8988T (cell line): ENCODE measurements at places on chromosomes 12 and 14.

DNA sequence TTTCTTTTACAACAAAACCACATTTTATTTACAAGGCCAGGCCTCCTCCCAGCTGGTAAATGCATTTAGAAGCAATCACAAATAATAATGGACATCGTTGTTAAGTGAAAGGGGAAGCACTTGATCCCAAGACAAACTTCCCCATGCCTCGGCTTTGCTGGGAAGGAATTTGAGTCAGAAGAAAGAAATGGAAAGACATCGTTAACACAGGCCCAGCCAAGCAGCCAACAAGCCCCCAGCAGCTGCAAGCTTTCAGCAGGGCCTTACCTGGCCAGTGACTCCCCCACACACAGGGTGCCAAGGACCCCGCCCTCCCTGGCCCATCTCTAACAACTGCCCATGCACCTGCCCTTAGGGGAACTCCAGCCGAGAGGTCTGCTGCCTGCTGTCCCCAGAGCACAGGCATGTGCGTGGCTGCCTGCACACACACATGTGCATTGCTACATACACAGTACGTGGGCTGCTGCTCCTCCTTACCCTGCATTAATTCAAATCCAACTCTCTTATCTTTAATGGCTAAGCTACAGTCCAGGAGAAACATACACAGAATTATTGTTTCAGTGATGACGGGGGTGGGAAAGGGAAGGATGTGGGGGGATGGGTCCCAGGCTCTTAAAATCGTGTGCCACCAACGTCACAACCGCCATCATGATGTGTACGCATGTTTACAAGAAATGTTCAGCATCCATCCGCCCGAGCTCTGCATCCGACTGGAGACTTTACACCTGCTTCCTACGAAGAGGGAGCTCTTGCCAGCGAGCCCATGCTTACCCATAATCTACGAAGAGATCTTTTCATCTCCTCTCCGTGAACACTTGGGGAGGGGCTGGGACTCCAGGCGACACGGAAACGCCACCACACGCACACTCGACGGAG is 9.8 kb downstream of the BCL11B start:
- DNase-seq = no peak

GRCh38 chr12:22670762-22671161 is 45.8 kb downstream of the ETNK1 start:
- DNase-seq = no peak

DNA sequence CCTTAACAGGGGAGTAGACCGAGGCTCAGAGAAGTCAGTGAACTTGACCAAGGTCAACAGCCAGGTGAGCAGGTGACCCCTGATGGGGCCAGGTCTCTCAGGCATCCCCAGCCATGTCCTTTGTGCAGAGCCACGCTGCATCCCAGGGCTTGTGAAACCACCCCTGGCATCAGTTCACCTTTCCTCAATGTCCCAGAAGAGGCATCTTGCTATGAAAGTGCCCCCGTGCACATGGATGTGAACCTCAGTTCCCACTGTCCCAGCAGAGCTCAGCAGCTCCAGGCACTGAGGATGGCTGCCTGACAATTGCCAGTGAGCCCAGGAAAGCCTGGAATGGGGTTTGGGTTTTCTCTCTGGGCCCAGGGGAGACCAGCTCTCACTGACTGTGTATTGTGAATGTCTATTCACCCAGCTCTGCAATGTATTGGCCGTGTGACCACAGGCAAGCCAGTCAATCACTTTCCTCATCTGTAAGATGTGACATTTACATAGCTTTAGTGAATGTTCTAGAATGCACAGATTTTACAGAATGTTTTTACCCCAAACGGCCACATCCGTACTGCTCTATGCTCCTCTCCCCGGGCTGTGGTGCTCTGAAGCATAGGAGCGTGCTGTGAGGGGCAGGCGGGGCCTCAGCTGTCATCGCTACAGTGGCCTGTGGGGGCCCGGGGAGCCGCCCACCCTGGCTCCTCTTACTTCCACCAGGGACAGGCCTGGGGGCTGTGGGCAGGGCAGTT is 4.9 kb downstream of the CACNA2D4 start:
- DNase-seq = no peak

DNA sequence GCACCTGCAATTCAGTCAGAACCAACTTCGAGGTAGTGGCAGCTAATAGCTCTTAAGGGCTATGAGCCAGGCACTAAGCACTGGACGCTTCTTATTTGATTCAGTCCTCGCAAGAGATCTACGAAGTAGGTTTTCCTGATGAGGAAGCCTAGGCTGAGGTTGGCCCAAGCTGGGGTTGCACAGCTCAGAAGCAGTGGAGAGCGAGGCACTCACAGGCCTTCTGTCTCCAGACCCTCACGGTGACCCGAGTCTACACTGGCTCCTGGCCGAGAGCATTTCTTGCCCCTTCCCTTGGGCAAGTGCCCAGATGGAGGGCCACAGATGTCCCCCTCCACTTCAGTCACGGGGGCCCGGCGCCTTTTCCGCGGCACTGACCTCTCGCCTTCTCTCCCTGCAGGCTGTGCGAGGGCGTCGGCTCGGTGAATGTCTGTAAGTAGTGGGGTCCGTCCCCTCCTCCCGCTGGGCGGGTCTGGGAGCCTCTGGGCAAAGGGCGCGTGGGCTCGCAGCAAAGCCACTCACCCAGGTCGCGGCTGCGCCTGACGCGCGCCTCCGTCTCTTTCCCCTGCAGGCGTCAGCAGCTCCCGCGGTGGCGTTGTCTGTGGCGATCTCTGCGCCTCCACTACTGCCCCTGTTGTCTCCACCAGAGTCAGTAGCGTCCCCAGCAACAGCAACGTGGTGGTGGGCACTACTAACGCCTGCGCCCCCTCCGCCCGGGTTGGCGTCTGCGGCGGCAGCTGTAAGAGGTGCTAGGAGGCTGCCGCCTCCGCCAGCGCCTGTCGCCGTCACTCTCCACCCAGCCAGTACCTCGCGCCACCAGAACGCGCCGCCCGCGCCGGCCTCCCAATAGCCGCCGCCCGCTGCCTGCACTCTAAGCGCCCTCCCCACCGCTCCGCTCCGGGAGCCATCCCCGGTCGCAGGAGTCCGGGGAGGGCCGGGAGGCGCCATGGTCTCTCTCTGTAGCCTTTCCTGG is 13.1 kb downstream of the KRT83 start:
- DNase-seq = no peak

DNA sequence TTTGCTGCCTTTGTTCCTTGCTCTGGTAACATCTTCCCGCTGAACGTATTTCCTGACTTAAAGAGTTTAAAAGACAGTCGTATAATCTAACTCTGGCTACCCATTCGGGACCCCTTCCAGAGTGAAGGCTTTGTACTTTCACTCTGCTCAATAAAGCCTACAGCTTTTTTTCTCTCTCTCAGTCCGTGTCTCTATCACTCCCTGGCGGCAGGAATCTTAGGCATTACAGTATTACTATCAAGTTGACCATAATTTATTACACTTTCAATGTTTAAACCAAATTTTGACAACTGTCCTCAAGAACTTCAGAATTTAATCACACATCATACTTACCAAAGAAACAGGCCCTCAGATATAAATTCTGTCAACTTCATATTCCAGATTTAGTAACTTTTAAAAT is 967.9 kb downstream of the FSCB start:
- no peak for DNase-seq

- no peak for DNase-seq
Observed at GRCh38 chr14:75392686-75393641, 34.9 kb upstream of the JDP2 start.

DNA sequence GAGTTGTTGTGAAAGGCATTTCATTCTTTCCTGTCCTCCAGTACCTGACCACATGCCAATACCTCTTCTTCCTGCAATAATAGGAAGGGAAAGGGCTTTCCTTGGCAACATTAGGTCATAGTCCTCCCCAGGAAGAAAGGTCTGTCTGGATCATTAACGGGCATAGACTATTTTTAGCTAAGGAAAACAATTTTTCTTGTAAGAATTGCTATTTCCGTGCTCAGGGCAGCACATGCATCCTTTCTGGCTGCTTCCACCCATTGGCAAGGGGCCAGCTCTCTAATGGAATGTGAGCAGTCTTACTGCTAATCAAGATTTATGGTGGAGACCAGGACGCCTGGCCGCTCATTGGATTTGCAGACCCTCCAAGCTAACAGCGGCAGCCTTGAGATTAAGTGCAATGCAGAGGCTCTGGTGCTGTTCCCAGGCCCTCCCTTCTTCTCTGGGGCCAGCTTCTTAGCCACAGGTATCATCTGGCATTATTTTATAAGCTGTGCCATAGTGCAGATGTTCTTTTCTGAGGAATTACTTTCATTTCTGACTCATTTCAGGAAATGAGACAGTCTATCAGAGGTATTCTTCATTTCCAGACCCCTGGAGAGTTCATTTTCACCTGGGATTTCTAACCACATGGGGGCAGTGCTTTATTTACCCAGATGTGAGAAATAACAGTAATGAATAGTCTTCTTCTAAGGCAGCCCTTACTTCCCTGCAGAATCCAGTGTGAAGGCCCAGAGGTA is 52.9 kb downstream of the ANO6 start:
- DNase-seq = peak; percentile 16

DNA sequence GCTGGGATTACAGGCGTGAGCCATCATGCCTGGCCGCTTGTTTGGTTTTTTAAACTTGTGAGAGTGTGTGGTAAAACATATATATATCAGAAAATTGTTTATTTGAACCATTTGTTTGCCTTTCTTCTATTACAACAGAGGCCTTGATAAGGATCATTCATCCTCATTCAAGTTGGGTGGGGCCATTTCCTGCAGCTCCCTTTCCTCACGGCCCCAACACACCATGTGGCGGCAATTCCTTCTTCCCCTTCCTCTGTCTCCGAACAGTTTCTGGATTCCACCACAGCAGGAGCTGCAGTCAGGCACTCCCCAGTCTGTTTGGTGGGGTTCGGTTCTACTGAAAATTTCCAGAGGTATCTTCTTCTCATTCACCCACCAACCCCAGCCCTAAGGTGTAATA is 42.0 kb upstream of the RASSF3 start:
- DNase-seq = no peak

DNA sequence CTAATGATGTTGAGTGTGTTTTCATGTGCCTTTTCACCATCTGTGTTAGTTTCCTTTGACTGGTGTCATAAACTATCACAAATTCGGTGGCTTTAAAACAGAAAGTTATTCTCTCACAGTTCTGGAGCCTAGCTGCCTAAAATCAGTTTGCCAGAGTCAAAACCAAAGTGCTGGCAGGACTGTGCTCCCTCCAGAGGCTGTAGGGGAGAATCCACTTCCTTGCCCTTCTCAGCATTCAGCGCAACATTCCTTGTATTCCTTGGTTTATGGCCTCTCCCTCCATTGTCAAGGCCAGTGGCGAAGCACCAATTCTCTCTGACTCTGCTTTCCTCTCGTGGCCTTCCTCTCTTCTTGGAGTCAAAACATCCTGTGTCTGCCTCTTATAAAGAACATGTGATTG is 174.2 kb upstream of the PDE3A start:
- no peak for DNase-seq

DNA sequence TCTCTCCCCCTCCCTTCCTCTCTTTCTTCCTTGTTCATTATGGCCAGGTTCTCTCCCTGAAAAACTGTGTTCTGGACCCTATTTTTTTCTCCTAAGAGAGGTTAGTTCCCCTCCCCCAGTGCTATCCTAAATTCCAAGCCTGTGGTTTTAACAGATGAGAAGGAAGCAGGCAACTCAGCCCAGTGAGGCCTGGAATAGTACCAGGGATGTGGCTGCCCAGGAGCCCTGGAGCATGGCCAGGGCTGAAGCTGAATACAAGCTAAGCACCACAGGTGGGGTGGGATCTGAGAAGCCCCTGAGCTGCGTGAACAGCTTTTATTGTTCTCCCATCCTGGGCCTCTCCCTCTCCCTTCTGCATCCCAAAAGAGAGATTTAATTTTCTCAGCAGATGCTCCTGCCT is 1581.3 kb upstream of the TMEM132C start:
- no peak for DNase-seq

DNA sequence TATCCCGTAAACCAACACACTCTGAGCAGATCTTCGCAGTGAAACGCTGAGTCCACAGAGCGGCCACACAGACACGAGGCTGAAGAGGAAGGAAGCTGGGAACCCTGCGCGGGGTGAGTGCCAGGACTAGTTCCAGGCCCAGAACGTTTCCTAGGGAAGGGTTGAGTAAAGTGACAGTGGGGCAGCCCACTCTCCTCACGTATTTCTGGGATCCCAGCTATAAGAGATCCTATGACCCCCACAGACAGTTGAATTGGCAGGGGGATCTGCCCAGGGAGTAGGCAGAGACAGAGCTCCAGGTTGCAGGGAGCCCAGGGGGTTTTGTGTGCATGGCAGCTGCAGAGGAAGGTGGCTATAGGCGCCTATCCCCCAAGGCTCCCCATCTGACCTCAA is 51.1 kb downstream of the GTF2A1 start:
- no peak for DNase-seq

- no peak for DNase-seq
Observed at GRCh38 chr12:121781998-121782979, 11.2 kb downstream of the RHOF start.

- DNase-seq = no peak
Observed at GRCh38 chr12:40692765-40693206, 547 bp downstream of the CNTN1 start.

DNA sequence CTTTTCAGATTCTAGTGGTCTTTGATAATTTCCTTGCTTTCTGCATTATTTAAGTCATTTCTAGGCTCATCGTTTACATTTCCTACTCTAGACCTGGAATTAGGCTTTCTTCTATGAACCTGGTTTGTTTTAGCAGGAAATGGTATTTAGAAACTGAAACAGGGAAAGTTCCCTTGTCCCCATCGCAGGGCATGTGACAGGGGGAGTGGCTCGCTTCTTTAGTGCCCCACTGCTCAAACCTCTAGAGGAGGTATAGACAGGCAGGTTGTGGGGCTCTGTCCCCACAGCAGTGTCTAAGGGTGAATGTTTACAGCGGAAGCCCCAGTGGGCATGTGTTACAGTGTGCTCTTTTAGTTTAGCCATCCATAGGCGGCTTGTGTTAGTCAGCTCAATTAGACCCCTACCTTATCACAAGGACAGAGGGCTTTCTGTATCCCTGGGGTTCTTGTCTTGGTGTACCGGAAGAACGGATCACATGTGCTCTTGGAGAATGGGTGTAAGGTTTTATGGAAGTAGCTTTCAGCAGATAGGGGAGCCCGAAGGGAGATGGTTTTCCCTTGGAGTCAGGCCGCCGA is 25.0 kb downstream of the IFT81 start:
- DNase-seq = no peak

DNA sequence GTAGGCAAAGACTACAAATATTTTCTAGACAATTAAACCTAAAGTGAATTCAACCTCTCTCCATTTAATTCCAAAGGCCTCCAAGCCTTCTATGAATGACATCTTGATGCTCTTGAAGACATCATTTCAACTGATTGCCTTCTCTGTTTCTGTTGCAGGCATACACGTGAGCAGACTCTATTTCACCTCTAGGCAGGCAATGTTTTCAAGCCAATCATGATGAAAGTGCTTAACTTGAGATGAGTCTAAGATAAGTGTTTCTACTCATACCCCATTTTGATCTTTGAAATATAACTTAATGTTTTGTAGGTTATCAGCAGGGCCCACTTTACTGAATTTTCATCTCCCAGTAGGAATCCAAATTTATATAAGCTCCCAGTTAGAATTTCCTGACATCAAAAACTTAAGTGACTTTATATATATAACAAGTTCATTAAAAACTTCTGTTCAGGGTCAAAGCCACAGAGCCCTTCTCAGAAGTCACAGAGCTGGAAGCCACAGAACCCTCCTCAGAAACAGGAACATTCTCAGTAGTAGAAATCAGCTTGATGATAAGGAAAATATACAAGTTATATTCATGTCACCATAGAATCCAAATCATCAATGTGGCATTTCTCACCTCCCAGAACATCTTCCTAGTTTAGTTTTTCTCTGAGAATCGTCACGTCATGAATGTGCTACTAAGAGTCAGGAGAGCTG is 108.5 kb downstream of the PHLDA1 start:
- no peak for DNase-seq
